ENCODE measurements at places on chromosomes 2 and 18.
A peak's percentile ranks its signal among the peaks of the same experiment; 100 is the strongest.

- no peak for DNase-seq
Observed at GRCh38 chr2:136022396-136023146, 37.1 kb upstream of the DARS1 start.

- no peak for DNase-seq
Observed at GRCh38 chr2:8403876-8404275, 278.0 kb upstream of the ID2 start.

- DNase-seq: no peak
Observed at GRCh38 chr2:110886826-110887573, 154.6 kb downstream of the ACOXL start.

- no peak for DNase-seq
Observed at GRCh38 chr2:29295845-29296244, 180.6 kb downstream of the CLIP4 start.

- no peak for DNase-seq
Observed at GRCh38 chr18:33838054-33838453, 260.0 kb downstream of the ASXL3 start.

DNA sequence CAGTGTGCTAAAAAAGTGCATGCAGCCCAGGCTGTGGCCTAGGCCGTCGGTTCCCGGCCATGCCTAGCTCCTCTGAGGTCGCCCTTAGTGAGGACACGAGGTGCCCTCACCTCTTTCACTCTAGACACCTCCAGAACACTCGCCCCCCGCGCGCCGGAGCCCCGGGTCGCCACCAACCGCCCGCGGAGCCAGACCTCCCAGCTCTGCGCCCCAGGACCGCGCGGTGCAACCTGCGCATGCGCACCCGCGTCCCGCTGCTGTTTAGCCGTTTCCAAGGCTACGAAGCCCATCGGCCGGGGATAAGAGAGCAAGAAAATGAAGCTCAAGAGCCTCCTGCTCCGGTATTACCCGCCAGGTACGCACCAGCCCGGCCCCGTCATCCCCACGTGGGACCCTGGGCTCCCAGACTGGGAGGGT lies at the start of gene DAW1:
TSS of gene DAW1 (plus strand) at position 257 of the 417 bp plus-strand sequence. CDS start at position 316, 59 bp downstream.
- DNase-seq: peak; percentile 57

GRCh38 chr2:201450954-201451291 lies 335 bp downstream of the TRAK2 start:
- DNase-seq: peak; percentile 26

GRCh38 chr2:101152272-101153076 lies 1.3 kb upstream of the TBC1D8 start:
- peak; percentile 47 for DNase-seq

- peak; percentile 13 for DNase-seq
Observed at GRCh38 chr2:8580316-8581233, 101.3 kb upstream of the ID2 start.

DNA sequence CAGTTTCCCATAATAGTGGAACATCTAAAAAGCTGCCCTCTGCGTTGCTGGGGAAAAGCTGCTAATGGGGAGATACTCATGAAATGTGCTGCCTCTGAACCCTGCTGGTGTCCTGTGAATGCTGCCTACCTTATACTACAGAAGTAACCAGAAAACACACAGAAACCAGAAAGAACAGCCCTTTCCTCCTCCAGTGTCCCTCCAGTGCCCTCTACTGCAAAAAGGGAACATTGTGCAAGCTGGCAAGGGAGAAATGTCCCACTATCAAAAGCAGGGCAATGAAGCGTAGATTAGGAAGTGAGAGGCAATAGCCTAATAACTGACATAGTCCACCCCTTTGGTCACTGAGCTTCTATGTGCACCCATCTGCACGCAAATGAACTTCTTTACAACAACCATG lies 162.7 kb upstream of the ETAA1 start:
- peak; percentile 74 for DNase-seq

GRCh38 chr2:109171444-109172334 lies 42.7 kb downstream of the SH3RF3 start:
- DNase-seq: peak; percentile 96

GRCh38 chr2:57461624-57462023 lies 585.0 kb upstream of the VRK2 start:
- no peak for DNase-seq

DNA sequence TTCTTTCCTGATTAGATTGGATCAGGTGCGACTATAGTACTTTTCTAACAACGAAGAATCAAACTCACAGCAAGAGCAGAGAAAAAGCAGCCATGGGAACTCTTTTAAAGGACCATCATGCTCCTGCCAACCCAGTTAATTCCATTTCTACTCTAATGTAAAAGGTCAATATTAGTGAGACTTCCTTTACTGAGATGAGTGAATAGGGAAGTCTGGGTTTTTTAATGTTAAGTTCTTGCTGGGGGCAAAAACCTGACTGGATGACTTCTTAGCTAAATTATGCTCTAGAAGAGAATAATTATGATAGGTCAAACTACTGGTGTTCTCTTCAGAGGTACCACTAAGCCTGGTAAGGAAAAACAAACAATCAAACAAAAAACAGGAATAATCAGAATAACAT lies 8.4 kb downstream of the SRBD1 start:
- DNase-seq: no peak

GRCh38 chr18:47754311-47755101 lies 176.0 kb downstream of the SMAD2 start:
- DNase-seq: peak; percentile 11

- peak; percentile 9 for DNase-seq
Observed at GRCh38 chr2:1282552-1282951, 130.7 kb upstream of the TPO start.

- DNase-seq: no peak
Observed at GRCh38 chr2:37013315-37013641, 46.9 kb upstream of the STRN start.

DNA sequence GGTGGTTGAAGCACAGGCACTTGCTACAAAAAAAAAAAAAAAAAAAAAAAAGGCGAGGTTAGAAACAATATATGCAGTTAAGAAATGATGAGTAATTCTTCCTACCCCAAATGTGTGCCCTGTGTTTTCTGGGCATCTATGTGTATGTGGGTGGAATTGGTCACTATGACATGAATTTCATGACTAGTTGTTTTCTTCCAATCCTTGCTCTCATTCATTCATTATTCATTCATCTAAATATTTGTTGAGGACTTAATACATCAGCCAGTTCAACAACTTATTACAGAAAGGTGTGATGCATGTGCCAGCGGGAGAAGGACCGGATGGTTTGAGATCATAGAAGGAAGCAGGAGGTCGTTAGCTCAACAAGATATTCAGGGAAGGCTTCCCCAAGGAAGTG lies 8.3 kb upstream of the EGR4 start:
- DNase-seq: no peak

GRCh38 chr2:71045865-71046548 lies 22.4 kb upstream of the NAGK start:
- DNase-seq: no peak

DNA sequence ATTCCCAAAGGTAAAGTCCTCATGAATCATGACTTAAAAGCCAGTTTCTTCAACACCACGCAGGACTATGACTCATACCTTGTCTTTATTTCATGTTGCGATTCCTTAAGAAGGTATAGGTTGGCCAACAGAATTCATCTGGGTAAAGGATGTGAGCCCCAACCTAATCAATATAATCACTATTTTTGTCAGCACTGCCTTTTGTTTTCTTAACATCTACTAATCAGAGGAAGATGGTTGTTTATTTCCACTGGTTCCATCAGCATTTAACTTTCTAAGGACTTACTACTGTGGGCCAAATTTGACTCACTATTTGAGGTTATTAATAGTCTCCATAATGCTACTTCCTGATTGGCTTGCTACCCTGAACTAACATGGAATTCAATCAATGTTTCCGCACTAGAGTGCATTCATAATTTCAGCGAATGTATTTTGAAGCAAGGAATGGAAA lies 78.6 kb downstream of the SCG2 start:
- DNase-seq: peak; percentile 38

GRCh38 chr2:27903649-27904404 lies 13.3 kb downstream of the BABAM2 start:
- peak; percentile 41 for DNase-seq

- no peak for DNase-seq
Observed at GRCh38 chr2:234425639-234426603, 71.0 kb downstream of the ARL4C start.

GRCh38 chr2:62873603-62874002 lies 168.1 kb downstream of the EHBP1 start:
- no peak for DNase-seq

- peak; percentile 75 for DNase-seq
Observed at GRCh38 chr18:498931-499775, 1.3 kb downstream of the COLEC12 start.

- DNase-seq: peak; percentile 56
Observed at GRCh38 chr18:5197032-5197434, at the start of gene AKAIN1. TSS of gene AKAIN1 (minus strand) at chr18:5197257. CDS start at chr18:5197053, 204 bp downstream.

GRCh38 chr2:141595316-141595920 lies 535.4 kb downstream of the LRP1B start:
- no peak for DNase-seq

DNA sequence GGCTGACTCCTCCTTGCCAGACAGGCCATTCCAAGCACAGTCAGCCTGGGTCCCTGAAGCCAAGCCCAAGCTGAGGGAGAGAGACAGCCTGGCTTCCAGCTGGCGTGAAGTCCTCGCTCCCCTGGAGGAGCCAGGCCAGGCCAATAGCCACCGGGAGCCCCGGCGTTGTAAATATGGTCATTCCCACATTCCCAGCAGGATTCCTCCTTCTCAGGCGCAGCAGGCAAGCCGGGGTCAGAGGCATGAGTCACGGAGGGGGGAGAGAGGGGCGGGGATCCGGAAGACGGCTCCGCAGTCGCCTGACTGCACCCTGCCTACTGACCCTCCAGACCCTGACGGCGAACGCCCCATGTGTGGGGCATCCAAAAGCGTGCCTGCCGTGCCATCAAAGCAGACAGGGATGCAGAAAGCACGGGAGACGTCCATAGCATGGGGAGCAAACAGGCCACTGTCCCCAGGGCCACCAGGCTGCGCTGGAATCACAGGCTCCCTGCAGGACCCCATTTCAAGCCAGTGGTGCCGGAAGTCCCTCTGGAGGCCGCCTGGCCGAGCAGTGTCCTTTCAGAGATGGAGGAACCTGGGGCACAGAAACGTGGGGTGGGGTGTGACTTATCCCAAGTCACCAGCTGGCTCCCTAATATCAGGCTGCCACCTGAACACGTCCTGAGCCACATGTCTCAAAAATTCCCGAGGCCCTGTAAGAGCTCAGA lies 48.2 kb downstream of the TWIST2 start:
- DNase-seq: peak; percentile 93

DNA sequence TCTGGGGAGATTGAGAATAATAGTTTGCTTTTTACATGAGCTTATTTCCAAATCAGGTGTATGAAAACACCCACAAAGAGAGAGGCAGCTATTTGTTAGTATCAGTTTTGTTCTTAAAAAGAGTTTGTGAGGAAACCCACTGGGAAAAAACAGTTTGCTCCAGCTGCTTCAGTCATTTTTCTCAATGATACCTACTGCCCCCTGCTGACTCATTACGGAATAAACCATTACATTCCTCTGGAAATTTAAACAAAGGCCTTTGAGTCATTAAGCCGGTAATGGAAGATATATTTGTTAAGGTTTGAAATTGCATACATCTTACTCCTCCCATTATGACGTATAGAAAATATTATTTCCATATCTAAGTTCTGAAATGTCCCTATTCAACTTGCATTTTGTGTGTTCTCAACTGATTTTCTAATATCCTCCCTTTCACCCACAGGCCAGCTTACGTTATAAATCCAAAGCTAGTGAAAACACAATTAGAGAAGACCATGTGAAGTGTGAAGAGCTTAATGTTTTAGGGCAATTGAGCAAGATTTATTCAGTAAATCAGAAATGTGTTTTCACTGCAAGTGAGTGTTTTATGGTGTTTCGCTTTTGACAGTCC lies 761.6 kb downstream of the DSC3 start:
- DNase-seq: peak; percentile 59

DNA sequence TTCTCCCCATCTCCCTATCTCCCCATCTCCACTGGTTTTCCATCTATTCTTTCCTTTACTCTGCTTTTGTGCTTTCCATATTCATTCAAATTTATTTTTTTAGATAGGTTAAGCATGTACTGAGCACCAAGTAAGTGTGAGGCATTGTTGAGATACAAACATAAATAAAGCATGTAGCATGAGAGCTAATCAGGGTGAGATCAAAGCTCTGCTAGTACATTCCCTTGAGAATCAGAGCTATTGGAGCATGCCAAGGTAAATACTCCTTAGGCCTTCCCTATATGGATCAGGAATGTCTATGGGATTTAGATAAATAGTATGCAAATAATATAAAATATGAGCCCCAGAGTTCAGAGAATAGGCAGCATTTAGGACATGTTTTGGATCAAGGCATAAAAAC lies 25.3 kb downstream of the BABAM2 start:
- peak; percentile 40 for DNase-seq

- DNase-seq: no peak
Observed at GRCh38 chr2:167420211-167420610, 531.9 kb downstream of the XIRP2 start.
